ENCODE measurements at places on chromosomes 7 and 10. TPM values are rescaled to one million over a fixed set of nuclear protein-coding genes. Genes with fewer than 3 reads are reported as not detected.

The C1QL3 gene
- 0.09 TPM for total RNA-seq

The PON3 gene
- total RNA-seq, result not detected

The CALML5 gene
- not detected for total RNA-seq

The GET4 gene
- total RNA-seq, result 14.2 TPM

The CH25H gene
- not detected for total RNA-seq

The ZNF365 gene
- total RNA-seq, result 7.2 TPM

The GHRHR gene
- not detected for total RNA-seq

The ANKRD61 gene
- total RNA-seq, result not detected

Measured in fibroblast of the aortic adventitia (primary cell).